ENCODE measurements at places on chromosomes 12 and 14.
A peak's percentile ranks its signal among the peaks of the same experiment; 100 is the strongest.

DNA sequence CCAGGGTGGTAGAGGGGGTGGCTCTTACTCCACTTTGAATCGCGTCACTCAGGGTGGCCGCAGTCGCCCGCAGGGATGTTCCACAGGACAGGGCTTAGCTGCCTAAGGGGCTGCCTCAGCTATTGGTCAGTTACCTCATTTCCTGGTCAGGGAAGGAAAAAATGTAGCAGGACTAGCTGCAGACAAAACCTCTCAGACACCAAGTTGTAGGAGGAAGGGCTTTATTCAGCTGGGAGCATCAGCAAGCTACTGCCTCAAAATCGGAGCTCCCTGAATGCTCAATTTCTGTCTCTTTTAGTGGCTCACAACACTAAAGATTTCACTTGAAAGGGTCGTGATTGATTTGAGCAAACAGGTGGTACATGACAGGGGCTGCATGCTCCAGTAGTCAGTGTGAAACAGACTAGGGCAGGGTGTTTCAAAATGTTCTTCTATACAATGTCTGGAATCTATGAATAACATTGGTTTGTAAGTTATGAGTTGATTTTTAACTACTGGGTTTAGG lies 6.4 kb upstream of the CLEC6A start:
- DNase-seq, result no peak

DNA sequence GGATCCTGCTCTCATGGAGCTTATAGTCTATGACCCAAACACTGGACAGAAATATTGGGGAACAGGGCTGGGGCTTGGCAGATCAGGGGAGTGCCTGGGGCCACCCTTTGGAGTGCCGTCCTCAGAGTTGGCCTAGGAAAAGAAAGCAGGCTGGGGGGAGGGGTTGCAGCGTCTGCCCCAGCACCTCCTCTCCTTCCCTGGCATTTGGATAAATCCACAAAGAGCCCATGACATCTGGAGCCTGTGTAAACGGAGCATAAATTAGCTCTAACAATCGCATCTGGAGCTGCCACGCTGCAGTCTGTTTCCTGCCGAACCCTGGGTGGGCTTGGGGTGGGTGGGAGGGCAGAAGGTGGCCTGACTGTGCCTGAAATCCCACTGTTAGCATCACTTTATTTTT lies 63.8 kb downstream of the MVK start:
- DNase-seq, result no peak

DNA sequence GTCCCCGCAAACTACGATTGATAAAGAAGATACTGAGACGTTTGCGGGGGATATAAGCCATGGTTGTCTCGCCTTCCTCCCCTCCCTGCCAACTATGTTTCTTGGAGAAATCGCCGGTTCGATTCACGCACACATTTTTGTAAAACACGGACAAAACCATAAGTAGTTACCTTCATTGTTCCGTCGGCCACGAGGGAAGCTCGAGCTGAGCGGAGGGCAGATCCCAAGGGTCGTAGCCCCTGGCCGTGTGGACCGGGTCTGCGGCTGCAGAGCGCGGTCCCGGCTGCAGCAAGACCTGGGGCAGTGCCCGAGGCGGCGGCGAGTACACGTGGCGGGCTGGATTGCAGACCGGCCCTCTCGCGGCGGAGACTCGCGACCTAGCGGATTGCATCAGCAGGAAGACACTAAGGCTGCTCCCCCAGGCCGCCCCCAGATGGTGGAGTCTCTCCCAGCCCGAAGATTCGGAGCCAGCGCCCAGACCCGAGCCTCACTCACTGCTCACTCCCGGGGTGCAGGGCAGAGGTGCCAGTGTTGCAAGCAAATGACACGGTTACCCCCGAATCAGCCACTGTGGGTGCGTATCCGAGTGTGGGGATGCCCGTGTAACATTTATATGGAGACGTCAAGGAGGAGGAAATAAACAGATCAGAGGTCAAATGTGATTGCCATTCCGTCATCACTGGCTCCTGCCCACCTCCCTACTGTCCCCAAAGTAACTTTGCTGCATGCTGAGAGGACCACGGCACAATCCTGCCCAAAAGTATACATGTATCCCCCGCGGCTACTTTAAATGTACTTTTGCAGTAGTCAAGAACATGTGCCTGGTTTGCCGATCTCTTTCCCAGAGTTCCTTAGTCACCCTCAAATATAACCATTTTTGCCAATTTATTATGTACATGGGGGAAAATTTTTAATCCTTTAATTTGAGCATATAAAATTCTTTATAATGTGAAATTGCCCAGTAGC lies at the start of gene BCAT1:
BCAT1 (minus strand) TSS at position 345 of the 966 bp plus-strand sequence; CDS start at position 176, 169 bp downstream.
- peak; percentile 48 for DNase-seq

GRCh38 chr14:71460091-71460490 lies 472.1 kb upstream of the RGS6 start:
- DNase-seq, result no peak

DNA sequence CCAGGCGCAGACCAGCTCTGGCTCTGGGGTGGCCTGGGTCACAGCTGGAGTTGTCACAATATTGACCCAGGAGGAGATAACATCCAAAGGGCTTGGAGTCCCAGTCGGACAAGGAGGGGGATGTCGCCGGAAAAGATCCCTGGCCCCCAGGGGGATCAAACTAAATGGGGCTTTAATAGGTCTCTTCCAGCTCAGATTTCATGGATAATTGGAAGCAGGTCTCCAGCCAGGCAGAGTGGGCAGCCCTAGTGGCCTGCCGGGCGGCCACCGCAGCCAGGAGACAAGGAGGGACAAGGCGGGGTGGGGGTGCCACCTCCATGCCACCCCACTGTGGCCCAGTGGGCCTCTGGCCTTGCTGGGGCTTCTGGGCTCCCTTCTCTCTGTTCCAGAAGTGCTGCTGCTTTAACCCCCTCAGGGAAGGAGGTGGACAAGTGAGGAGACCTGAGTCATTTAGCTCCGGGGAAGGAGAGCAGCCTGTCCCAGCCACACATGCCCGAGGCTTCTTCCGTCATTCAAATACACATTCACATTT lies 23.1 kb upstream of the PGF start:
- DNase-seq, result no peak

- no peak for DNase-seq
Observed at GRCh38 chr14:53062856-53063255, 90.3 kb downstream of the DDHD1 start.

GRCh38 chr12:39173726-39174125 lies 268.3 kb upstream of the CPNE8 start:
- DNase-seq, result no peak

DNA sequence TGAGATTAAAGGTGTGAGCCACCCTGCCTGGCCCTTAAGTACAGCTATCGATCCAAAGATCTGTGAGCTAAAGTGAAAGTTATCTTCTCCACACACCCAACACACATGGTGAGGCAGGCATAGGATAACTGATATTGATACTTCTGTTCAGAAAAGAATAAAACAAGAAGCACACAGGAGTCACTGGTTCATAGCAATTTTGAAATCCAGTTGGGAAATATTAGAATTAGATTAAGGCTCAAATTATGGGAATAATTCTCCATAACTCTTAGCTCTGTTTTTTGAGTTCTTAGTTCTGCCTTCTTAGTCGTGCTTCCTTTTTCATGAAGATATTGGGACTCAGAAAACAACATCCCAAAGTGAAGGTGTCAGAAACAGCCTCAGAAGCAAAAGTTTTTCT lies 186.0 kb upstream of the PLXNC1 start:
- DNase-seq, result no peak

DNA sequence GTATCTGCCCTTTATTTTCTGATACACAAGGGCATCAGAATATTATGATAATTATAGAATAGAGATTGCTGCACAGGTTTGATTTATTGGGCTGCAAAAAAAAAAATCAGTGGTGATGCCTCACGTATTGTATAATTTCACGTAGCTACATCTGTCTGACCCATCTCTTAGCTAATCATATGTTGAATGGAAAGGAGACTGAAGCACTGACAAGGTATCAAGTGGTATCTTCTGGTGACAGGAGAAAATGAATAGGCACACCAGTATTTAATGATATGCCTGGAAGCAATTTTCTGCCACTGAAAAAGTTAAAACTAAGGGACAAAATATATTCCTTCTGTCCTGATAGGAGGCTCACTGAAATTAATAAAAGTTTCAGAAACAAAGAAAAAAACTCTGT lies 837.2 kb upstream of the FBXO33 start:
- DNase-seq, result no peak

DNA sequence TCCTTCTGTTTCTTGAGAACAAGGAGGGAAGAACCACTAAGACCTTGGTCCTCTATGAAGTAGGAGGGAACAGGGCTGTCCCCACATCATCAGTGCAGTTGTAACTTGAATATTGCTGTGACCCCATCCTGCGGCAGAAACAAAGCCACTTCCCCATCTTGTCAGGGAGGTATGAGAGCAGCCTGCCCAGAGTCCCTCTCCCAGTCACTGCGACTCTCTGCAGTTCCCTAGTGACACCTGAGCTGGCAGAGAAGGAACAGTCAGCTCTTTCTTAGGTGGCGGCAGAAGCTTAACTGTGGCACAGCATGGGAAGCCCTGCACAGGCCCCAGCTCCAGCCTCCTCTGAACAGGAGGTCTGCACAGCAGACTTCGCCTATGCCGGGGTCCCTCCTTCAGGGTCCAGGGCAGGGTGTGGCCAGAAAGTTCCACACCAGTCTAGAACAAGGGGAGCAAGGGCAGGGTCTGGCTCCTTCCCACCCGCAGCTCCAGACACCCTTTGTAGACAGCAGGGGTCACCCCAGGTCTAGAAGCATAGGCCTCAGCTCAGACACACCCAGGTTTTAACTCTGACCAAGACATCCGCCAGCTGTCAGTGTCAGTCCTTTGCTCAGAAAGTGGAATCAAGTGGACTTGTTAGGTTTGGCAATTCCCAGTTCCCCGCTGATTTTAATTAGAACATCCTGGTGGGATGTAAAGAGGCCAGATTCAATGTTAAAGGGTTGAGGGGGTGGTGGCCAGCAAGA lies 36.8 kb downstream of the DEGS2 start:
- no peak for DNase-seq

- no peak for DNase-seq
Observed at GRCh38 chr12:111046896-111047295, 126.5 kb upstream of the MYL2 start.

GRCh38 chr14:55102141-55102621 lies 26.9 kb upstream of the LGALS3 start:
- peak; percentile 59 for DNase-seq

DNA sequence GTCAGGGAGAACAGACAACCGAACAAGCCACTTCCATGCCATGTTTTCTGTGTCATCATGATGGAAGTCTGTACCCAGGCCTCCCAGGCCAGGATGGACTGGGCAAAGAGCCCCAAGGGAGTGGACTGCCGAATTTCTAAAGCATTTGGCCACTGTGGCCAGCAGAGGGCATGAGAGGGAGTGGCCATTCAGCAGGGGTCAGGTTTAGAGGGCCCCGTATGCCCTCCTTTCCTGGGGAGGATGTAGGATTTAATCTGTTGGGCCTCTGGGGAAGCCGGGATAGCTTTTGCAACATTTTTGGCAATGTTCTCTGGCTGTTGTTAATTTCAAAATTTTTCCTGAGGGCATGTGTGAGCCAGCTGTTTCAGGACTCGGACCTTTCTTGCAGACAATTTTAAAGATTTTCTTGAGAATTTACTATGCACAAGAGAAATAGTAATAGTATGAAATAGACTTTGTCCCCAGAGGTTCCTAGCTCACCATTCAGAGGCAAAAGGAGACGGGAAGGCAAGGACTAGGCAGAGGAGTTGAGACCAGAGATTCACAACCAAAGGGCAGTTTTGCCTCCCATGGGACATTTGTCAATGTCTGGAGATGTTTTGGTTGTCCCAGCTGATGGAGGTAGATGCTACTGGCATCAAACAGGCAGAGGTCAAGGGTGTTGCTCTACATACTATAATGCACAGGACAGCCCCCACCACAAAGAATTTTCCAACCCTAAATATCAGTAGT lies 18.0 kb downstream of the ACACB start:
- no peak for DNase-seq

DNA sequence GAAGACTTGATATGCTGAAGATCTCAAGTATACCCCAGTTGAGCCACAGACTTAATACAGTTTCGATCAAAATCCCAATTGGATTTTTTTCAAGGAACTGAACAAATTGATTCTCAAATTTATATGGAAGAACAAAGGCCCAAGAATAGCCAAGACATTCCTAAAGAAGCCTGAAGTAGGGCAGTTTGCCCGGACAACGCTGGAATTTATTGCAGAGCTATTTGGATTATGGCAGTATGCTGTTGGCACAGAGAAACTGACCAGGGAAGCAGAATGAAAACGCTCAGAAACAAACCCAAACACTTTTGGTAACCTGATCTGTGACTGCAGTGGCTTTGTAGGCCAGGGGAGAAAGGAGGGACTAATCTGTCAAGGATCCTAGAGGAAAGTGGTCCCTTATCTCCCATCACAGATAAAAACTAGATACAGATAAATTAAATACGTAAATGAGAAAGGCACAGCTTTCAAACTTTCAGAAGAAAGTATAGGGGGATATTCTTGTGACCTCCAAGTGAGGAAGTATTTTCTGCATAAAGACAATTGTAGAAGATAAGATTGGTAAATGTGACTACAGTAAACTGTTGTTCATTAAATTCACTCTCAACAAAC lies 35.9 kb upstream of the GSC start:
- DNase-seq, result no peak

DNA sequence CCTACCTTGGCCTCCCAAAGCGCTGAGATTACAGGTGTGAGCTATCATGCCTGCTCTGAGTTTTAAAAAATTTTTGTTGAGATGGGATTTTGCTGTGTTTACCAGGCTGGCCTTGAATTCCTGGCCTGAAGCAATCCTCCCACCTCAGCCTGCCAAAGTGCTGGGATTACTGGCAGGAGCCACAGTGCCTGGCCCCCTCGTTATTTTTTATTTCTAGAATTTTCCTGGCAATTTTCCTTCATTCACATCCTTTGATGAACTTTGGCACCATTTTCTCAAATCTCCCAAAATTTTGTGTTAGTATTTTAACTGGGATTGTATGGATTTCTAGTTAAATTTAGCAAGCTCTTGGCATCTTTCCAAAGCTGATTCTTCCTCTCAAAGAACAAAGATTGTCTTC lies 24.6 kb upstream of the SCARB1 start:
- no peak for DNase-seq

DNA sequence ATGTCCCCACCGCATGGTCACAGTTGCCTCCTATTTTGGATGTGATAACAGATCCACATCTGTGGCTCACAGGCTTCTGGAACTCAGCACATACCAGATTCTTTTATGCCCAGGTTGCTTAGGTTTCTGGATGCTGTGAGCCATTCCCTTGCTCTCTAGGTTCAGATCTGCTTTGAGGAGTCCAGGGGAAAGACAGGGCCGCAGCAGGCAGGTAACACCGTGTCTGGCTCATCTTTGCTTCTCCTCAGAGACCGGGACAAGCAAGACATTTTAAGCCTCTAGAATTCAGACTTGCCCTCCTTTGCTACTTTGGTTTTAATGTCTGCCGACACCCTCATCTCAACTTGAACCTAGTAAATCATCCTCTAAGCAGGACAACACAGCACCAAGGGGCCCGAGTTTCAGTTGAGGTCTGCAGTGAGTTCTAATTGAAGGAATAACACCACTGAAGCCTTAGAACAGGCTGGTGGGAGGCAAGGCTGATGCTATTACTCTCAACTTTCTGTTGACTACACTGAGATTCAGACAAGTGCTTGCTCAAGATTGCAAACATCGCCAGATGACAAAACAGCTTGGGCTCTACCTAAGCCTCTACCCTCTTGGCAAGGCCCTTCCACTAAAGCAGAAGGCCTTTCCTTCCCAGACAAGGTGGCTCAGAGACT lies 55.3 kb downstream of the MDM2 start:
- no peak for DNase-seq

Measured in CD8-positive, alpha-beta memory T cell (primary cell).